ENCODE measurements at places on chromosomes 6 and 20.
A peak's percentile ranks its signal among the peaks of the same experiment; 100 is the strongest.

DNA sequence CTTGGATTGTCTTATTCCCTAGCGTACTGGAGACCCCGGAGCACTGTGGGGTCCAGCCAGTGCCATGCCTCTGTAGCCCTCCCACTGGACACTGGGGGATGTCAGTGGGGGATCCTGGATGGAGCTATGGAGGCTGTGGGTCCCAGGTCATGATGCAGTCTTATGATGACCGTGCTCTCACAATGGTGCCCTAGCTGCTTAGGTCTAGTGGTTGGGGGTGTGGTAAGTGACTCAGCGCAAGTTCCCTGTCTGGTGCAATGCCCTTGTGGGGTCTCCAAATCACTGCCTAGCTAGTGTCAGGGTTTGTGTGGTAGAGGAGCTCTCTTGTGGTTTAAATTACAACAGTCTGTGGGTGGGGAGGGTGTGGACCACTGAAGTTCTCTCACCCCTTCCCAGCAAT lies 135.4 kb downstream of the CDC5L start:
- DNase-seq: no peak

- DNase-seq: no peak
Measured at GRCh38 chr20:41166201-41167117, 29.1 kb downstream of the PLCG1 start.

- no peak for DNase-seq
Measured at GRCh38 chr6:75794351-75794846, 45.4 kb downstream of the MYO6 start.

- DNase-seq: no peak
Measured at GRCh38 chr6:152859225-152859624, 108.6 kb downstream of the VIP start.

GRCh38 chr20:8449123-8449522 lies 317.1 kb downstream of the PLCB1 start:
- no peak for DNase-seq

GRCh38 chr6:11428371-11428770 lies 109.2 kb upstream of the TMEM170B start:
- no peak for DNase-seq

DNA sequence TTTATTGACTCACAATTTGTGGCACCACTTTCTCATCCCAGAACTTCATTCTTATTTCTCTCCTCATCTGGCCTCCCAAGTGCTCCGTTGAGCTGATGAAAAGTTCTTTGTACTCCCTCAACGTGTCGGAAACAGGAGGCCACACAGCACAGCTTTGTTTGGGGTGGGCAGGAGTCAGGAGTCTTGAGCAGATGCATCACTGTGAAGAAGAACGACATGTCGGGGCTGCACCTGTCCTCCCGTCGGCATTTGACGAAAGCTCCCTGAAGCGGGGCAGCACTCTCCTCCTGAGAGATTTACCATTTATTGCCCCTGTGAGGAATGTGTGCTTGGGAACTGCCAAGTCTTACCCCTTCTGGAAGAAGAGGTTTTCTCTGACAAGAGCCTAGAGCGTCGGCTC lies 28.1 kb downstream of the TAF8 start:
- no peak for DNase-seq

GRCh38 chr20:62620625-62621024 lies 21.7 kb upstream of the SLCO4A1 start:
- no peak for DNase-seq

GRCh38 chr20:50449738-50450492 lies 60.3 kb upstream of the PTPN1 start:
- DNase-seq: no peak

DNA sequence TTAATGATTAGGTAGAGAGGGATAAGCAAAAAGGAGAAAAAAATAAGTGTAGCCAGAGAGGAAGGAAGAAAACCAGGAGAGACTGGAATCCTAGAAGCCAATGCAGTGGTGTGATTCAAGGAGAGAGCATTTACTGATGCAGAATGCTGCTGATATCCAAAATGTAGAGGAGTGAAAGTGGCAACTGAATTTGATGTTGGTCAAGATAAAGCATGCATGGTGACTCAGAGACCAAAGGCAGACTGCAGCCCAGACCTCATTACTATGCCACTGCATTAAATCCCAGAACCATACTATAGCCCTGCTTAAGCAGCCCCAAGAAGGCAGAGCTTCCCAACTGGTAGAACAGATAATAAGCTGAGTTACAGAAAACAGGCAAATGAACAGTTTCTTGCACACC lies 15.8 kb downstream of the KLHL32 start:
- DNase-seq: peak; percentile 30

DNA sequence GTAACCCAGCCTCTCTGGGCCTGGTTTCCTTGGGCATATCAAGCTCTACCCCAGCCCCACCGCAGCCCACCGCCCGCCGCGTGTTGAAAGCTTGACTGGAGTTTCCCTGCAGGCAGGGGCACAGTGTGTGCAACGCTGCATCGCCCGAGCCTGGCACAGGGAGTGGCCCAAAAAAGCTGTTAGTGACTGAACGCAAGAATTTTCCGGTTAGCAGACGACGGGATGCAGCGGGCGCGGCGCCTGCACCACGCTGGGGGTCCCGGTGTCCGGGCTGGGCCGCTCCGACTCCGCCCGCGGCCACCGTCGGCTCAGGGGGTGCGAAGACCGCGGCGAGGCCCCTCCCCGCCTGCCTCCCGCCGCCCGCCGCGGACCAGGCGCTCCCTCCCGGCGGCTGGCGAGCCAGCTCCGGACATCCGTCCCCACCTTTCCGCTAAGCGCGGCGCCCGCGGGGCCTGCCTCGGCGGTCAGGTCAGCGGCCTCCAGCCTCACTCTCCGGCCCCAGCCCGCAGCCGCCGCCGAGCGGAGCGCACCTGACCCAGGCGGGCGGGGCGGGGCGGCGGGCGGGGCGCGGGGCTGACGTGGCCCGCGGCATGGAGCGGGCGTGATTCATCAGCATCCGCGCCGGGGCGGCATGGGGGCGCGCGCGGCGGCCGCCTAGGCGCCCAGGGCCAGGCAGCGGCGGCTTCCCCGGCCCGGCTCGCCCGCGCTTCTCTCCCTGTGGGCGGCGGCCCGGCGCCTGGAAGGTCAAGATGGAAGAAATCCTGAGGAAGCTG lies at the start of gene ARFGEF3:
TSS of gene ARFGEF3 (plus strand) at position 602 of the 773 bp plus-strand sequence. CDS start at position 750, 148 bp downstream.
- DNase-seq: peak; percentile 81

DNA sequence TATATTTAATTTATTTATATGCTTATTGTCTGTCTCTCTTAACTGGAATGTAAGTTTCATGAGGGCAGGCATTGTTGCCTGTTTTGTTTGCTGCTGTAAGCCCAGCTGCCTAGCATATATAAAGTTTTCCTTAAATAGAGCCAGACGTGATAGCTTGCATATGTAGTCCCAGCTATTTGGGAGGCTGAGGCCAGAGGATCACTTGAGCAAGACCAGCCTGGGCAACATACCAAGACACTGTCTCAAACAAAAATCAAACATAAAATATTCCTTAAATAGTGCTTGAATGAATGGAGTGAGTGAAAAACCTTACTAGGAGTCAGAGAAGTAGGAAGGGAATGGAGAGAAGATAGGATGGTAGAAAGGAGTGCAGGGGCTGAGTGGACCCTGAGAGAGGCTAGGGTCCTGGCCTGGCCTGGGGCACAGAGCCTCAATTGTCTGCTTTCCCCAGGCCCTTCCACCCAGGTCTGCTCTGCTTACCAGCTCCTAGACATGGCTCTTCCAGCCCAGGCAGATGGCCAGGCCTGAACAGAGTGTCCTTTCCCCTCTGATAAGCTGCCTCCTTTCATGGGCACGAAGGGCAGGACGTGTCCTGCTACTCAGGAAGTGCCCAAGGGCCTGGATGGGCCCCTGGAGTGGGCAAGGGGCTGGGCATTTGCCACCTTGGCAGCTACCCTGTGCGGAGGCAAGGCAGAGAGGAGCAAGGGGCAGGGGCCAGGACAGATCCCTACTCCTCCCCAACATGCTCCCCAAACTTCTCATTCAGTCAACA lies 17.7 kb upstream of the BAK1 start:
- DNase-seq: no peak

DNA sequence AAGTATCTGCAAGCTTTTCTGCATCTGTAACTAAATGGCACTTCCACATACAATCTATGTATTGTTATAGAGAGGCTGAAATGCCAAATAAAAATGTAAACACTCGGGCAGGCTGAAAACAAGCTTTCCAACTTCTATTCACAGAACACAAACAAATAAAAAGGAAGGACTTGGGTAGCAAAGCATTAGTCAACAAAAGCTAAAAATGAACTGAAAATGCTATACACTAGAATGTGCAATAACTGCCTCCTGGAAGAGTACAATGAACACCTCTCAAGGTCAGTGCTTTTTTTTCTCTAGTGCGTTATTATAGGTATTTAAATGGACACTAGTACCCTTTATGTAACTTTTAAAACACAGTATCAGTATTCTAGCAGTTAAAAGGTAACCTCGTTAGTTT lies 31.4 kb downstream of the STK38 start:
- DNase-seq: no peak

GRCh38 chr6:140586426-140587061 lies 1212.1 kb upstream of the CITED2 start:
- DNase-seq: no peak

DNA sequence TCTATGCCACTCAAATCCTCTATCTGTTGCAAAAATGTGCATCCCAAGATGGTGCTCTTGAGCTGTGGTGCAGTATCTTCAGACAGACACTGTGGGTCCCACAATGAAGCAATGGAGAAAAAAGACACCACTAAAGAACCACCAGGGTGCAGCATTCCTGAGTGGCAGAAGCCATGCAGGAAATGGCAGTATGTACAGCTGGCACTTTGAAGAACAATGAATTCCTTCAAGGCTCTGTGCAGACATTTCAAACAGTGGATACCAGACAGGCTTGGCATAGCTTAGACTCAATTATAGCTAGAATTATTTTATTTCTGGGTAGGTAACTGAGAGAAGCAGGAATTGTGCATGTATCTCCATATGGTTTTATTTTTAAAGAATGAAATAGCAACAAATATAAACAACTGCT lies 24.0 kb upstream of the HDAC2 start:
- peak; percentile 27 for DNase-seq

DNA sequence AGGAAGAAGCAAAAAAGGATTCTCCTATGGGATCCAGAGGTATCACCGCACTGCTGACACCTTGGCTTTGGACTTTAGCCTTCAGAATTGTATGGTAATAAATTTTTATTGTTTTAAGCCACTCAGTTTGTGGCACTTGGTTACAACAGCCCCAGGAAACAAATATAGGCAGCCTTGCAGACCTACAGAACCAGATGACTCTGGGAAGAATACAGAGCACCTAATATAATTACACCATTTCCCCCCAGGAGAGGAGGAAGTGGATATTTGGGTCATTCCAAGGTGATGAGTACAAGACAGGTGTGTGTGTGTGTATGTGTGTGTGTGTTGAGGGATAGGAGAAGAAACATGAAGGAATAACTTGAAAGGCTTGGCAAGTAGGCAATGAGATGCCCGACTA lies 84.2 kb upstream of the ENPP5 start:
- no peak for DNase-seq

- DNase-seq: no peak
Measured at GRCh38 chr6:27025351-27025750, 222.2 kb upstream of the PRSS16 start.

GRCh38 chr20:41467220-41467619 lies 100.6 kb upstream of the EMILIN3 start:
- no peak for DNase-seq

DNA sequence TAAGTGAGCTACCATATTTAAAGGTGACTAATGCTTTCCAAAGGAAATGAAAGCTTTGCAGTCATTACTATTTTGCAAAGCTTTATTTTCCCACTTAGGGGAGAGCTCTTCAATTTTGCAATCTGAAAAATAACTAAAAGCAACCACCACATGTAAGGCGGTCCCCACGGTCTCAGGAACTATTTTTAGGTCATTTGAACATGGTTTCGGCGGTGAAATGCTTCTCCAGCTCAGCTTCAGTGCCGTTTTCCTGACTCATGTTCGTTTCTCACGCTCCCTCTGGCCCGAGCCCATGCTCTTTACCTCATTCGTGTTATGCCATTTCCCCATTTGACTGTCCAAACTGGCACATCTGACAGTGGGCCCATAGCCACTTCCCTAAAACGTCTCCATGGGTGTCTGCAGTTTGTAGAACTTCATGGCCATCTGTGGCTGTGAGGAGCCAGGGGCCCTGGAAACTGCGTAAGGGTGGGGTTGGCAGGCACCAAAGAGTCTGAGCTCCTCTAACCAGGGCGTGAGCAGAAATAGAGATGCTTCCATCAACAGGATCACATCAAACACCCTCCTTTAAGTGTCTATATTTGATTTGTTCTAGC lies 46.5 kb downstream of the ADTRP start:
- peak; percentile 1 for DNase-seq

- no peak for DNase-seq
Measured at GRCh38 chr6:111614833-111615582, 9.3 kb upstream of the TRAF3IP2 start.

- DNase-seq: no peak
Measured at GRCh38 chr20:50380697-50381040, 129.5 kb upstream of the PTPN1 start.

GRCh38 chr6:158353883-158354877 lies 41.9 kb downstream of the TULP4 start:
- peak; percentile 37 for DNase-seq

DNA sequence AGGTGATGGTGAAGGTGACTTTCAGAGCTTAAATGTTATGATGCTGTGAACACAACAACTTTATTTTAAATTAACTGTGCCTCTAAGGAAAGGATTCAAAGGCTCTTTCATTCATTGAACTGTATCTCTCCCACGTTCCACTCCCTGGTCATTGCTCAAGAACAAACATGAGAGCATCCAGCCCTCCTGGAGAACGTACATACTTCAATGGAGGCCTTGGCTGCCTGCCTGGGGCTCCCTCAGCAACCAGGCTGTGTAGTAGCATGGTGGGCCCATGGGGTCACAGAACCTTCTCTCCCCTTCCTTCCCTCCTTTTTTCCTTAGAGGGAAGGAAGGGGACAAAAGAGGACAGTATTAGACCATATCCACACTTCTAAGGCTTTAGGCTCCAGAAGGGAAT lies 234.3 kb downstream of the CDC5L start:
- no peak for DNase-seq

DNA sequence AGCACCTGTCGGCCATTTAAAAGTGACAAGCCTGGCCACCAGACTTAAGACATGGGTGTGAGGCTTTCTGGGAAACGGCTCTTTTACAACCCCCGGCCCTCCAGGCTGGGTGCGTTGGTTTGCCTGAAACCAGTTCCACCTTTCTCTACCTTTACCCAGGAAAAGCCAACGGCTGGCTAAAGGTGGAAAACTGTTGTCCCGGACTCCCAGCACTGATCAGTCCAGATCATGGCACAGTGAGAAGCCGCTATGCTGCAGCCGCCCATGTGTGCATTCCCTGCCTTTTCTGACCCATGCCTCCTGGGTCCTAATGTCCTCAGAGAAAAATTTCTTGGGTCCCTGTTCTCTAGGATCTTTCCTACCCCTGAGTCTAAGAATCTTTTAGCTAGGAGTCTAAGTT lies 655.7 kb upstream of the HS3ST5 start:
- DNase-seq: no peak
